ENCODE measurements at places on chromosomes 3 and 15.

DNA sequence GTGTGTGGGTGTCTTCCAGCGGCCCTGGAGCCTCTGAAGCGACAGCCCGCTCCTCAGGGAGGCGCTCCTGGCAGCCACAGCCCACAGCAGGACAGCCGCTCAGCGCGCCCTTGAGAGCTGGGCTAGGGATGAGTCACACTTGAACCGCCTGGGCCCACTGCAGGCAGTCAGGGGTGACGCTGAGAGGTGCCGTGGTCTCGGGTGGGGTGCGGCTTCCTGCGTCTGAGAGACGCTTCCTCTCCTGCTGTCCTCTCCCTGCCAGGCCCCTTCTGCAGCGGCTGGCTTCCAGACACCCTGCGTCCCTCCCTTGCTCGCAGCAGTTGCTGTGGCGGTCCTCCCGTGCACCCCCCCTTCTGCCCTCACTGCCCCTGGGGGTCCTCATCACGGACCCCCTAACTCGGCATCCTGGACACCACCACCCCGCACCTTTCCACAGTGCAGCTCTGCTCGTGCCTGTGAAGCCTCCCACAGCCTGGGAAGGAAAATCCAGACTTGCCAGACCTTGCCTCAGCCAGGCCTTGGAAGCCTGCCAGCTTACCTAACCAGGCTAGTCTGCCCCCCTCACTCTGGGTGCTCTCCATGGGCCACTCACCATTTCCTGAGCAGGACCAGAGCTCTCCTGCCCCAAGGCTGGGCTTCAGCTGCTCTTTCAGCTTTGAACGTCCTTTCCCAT is 1.1 kb upstream of the SPTBN5 start:
- peak; percentile 63 for DNase-seq

- no peak for DNase-seq
Observed at GRCh38 chr15:98958918-98959639, 48.5 kb downstream of the PGPEP1L start.

DNA sequence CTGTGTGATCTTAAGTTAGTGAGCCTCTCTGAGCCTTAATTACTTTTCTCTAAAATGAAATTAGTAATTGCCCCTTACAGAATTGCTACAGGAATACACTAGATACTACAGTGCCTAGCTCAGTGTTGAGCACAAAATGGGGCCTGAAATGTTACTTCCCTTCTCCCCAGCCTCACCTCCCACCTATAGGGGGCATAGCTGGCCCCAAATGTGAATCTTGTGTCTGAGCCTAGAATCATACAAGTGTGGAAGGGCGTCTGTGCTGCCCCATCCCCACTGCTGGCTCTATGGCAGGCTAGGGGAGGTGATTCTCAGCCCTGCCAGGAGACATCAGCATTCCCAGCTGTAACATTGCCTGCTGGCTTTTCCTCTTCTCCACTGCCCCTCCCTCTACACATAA is 42.7 kb downstream of the IFT122 start:
- peak; percentile 24 for DNase-seq

DNA sequence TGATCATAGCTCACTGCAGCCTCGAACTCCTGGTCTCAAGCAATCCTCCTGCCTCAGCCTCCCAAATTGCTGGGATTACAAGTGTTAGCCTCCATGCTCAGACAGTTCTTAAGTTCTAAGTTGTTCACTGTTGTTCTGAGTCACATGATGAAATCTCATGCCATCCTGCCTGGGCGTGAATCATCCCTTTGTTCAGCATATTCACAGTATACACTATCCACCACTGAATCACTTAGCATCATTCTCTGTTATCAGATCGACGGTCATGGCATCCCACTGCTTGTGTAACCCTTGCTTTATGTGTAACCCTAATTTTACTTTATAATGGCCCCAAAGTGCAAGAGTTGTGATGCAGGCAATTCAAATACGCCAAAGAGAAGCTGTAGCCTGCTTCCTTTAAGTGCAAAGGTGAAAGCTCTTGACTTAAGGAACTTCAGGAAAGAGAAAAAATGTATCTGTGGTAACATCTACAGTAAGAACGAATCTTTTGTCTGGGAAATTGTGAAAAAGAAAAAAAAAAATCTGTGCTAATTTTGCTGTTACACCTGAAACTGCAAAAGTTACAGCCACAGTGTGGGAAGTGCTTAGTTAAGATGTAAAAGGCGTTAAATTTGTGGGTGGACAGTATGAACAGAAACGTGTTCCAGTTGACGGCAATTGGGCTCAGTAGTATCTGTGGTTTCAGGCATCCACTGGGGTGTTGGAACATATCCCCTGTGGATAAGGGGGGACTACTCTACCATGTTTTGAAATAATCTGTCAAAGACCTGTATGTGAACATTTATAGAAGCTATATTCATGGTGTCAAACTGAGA is 80.6 kb downstream of the PCOLCE2 start:
- no peak for DNase-seq

- peak; percentile 49 for DNase-seq
Observed at GRCh38 chr15:76060118-76060989, 569 bp downstream of the TMEM266 start.

DNA sequence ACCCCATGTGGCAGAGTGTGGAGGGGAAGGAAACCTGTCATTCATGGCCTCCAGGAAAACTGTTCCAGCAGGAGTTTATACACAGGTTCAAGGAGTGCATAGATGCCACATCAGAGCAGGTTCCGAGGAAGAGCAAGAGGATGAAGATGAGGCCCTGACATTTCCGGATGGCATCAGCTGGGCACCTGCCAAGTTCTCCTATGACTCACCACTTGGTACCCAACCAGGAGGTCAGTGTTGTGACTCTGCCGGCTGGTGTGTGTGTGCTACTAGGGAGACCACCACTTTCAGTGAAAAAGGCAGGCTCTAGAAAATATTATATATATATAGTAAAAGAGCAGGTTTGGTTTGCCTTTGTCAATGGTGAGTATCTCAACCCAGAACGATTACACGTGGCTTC is 69.3 kb downstream of the NTRK3 start:
- no peak for DNase-seq

All from KBM-7 (cell line).